Stimulated activated CD8-positive, alpha-beta memory T cell treated with anti-CD3 and anti-CD28 coated beads, Interleukin-2, amount 100 ng/mL, for 1 hour (primary cell): ENCODE measurements at places on chromosomes 5 and 9.

- DNase-seq: no peak
These were observed 21.6 kb upstream of the PIP5K1B start for GRCh38 chr9:68683433-68683832.

DNA sequence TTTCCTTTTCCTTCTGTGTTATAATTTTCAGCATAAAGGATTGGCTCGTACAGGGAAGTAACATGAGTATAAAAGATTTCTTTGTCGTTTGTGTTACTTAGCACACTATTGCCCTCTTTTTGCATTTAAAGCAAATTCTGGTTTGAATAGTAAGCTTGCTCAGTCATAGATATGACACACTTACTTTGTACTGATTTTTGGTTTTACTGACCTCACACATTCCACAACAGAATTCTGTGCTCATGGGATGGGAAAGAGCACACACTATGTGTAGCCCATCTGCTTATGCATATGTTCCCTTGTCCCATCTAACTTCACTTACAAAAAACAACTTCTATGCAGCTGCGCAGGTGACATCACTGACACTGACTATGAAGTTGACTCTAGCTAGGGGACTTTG is 111.9 kb upstream of the MTAP start:
- DNase-seq: no peak

DNA sequence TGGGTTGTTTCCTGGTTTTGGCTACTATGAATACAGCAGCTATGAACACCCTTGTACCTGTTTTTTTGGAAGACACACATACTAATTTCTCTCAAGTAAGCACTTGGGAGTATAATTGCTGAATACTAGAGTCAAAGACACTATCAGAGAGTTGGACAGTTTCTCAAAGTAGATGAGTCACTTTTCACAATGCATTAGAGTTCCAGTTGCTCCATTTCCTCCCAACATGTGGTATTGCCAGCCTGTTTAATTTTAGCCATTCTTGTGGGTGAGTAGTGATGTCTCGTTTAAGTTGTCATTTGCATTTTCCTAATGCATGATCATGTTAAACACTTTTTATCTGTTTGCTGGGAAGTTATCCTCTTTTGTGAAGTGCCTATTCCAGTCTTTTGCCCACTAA is 81.6 kb upstream of the GDNF start:
- DNase-seq: no peak

- DNase-seq: no peak
These were observed 403.7 kb upstream of the DAP start for GRCh38 chr5:11164531-11165294.

- no peak for DNase-seq
These were observed 66.5 kb downstream of the GALNT12 start for GRCh38 chr9:98873951-98874371.

GRCh38 chr5:156340893-156341292 is 13.9 kb downstream of the SGCD start:
- no peak for DNase-seq

- no peak for DNase-seq
These were observed 62.5 kb upstream of the FOXE1 start for GRCh38 chr9:97790542-97790941.

DNA sequence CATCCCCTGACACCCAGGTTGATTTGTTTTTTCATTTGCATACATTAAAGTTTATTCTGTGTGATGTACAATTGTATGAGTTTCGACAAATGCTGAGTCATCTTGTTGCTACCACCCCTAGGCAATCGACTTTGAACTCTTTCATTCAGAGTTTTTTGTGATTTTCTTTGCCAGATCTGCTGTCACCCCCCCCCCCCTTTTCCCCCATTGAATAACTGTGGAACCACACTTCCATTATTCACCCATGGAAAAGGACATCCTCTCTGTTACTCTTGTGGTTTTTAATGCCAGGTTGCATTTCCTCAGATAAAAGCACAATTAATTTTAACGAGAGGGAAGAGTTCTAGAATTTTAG is 13.7 kb upstream of the FAM120AOS start:
- no peak for DNase-seq

GRCh38 chr5:6359555-6360322 is 18.6 kb downstream of the MED10 start:
- no peak for DNase-seq

DNA sequence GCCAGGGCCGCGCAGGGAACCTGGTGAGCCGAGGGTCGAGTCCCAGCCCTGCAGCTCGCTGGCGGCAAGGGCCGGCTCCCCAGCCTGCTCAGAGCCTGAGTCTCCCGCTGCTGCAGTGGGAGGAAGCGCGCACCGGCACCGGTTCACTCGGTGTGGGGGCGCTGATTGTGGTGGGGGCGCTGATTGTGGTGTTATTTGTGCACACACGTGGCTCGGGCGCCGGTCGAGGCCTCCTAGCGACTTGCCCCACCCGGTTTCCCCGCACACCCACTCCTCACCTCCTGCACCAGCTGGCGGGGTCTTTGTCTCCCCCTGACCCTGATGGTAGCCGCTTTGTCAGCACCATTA is 266.7 kb downstream of the NSG2 start:
- no peak for DNase-seq

DNA sequence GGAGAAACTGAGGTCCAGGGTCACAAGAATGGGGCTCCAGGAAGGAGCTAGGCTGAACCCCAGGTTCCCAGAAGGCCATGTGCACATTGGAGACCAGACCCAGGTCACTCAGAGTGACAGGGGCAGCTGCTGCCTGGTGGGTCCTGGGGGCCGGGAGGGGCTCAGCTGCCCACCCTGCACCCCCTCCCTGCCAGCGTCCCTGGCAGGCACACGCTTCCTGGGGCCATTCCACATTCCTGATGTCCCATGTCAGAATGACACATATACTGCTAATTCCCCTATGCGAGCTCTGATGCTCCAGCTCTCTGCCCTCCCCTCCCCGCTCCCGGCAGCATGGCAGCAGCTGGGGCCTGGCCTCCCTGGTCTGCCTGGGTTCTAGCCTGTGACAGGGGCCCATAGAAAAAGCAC is 14.0 kb downstream of the FGFR4 start:
- no peak for DNase-seq

DNA sequence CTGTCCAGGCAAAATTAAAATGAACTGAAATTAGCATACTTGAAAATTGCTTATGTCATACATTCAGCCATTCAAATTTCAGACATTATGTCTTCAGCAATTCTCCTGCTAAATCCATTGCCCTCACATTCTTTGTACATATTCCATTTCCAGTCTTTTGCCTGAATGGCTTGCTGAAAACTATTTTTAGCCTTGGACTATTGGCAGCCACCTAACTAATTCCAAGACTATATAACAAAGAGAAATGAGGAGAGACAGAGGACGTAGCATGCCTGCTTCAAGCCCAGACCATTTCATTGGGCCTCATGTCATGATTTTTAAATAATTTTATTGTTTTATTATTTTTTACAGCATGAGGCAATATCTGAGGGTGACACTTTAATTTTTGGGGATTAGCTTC is 100.3 kb downstream of the MRPS30 start:
- DNase-seq: no peak

DNA sequence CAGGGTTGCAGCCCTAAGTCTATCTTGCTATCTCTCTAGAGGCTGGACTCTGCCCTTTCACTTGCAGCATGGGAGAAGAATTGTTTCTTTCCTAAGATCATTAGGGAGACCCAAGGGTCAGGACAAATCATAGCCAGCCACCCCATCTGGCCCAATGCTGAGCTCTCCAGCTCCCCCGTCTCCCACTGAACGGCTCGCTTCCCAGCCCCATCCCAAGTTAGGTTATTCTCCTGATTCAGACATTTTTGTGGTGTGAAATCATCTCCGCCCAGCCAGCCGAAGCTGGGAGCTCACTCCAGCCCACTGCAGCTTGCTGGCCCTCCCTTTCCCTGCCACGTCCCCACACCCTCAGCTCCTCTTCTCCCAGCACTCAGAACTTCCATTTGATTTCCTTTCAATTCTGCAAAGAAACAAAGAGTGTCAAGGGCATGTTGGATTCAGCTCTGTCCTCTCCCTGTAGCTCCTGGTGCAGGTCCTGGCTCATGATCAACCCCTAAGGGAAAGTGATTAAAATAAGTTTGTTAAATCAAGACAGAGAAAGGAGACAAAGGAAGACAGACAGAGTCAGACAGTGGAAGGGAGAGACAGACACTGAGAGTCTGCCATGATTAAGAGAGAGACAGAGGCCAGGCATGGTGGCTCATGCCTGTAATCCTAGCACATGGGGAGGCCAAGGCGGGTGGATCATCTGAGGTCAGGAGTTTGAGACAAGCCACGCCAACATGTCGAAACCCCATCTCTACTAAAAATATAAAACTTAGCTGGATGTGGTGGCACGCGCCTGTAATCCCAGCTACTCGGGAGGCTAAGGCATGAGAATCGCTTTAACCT is 12.6 kb upstream of the SPARC start:
- DNase-seq: no peak
